ENCODE measurements at places on chromosomes 3 and 15. TPM values are rescaled to one million over a fixed set of nuclear protein-coding genes. Genes with fewer than 3 reads are reported as not detected.

The TMCO5A gene
- not detected for total RNA-seq

The EPHB3 gene
- total RNA-seq = 5.8 TPM

The DAPK2 gene
- 8.0 TPM for total RNA-seq

The ZNF80 gene
- not detected for total RNA-seq

GRCh38 chr15:59847968-59848367 is 156.1 kb upstream of the FOXB1 start:
- H3K27ac ChIP-seq = no peak overlapping the region
- H3K27me3 ChIP-seq = no peaks in the 10 kb centered on the region
- no peaks in the 10 kb centered on the region for H3K4me1 ChIP-seq
- H3K36me3 ChIP-seq = no peaks in the 10 kb centered on the region

GRCh38 chr3:180947761-180948390 is 35.4 kb downstream of the FXR1 start:
- DNase-seq = no peak
- no peak overlapping the region for H3K27ac ChIP-seq
- H3K36me3 ChIP-seq = peaks cover 4% of the 10 kb centered on the region
- H3K4me1 ChIP-seq = no peaks in the 10 kb centered on the region
- H3K4me3 ChIP-seq = no peak overlapping the region
- H3K27me3 ChIP-seq = no peaks in the 10 kb centered on the region

DNA sequence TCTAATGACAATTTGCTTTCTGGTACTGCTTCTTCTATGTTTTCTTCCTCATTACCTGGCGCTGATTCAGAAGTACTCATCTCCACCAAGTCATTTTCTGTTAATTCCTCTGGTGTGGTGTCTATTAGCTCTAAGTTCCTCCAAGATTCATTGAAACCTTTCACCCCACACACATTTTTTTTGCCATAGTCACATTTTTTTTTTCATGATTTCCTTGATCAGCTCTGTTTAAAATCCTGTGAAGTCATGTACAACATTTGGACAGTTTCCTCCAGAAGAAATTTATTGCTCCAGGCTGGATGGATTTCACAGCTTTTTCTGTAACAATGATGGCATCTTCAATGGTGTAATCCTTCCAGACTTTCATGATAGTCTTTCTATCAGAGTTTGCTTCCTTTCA is 243.2 kb upstream of the VEPH1 start:
- H3K27ac ChIP-seq = no peak overlapping the region
- no peaks in the 10 kb centered on the region for H3K27me3 ChIP-seq
- no peak overlapping the region for H3K4me3 ChIP-seq
- no peaks in the 10 kb centered on the region for H3K36me3 ChIP-seq

- no peak overlapping the region for H3K27ac ChIP-seq
- no peak overlapping the region for H3K4me3 ChIP-seq
- no peaks in the 10 kb centered on the region for H3K27me3 ChIP-seq
- H3K36me3 ChIP-seq = no peaks in the 10 kb centered on the region
These were observed 22.9 kb downstream of the ADAMTS17 start for GRCh38 chr15:100318880-100319279.

DNA sequence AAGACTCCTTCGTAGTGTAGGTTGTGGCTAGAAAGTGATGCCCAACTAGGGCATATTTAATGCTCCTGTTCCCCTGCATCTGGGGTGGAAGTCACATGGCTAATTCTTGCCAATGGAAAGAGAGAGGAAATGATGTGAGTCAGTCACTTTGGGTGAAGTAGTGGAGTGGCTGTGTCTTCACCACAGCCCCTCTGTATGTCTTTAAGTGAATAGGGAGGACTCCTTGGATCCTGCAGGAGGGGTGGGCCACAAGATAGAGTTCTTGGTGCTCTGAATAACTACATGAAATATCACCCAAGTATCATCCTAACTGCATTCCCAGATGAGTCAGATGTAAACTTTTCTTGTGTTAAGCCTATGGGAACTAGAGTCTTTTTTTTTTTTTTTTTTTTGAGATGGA is 17.8 kb upstream of the MB21D2 start:
- H3K36me3 ChIP-seq = no peaks in the 10 kb centered on the region
- no peak overlapping the region for H3K27ac ChIP-seq
- DNase-seq = no peak
- no peaks in the 10 kb centered on the region for H3K4me1 ChIP-seq
- no peaks in the 10 kb centered on the region for H3K27me3 ChIP-seq

- no peaks in the 10 kb centered on the region for H3K4me1 ChIP-seq
- no peak overlapping the region for H3K4me3 ChIP-seq
- no peak for DNase-seq
These were observed 1.5 kb downstream of the ZBED2 start for GRCh38 chr3:111593666-111594065.
